NCI-H1930 (cell line): ENCODE measurements at places on chromosomes 5 and 9.

GRCh38 chr9:100505564-100506159 is 32.7 kb downstream of the TMEFF1 start:
- no peak for DNase-seq

GRCh38 chr9:84239343-84239742 is 101.2 kb downstream of the SLC28A3 start:
- no peak for DNase-seq

GRCh38 chr5:41869151-41869723 is 988 bp downstream of the OXCT1 start:
- no peak for DNase-seq

GRCh38 chr5:171953860-171954701 is 52.4 kb downstream of the FBXW11 start:
- no peak for DNase-seq

DNA sequence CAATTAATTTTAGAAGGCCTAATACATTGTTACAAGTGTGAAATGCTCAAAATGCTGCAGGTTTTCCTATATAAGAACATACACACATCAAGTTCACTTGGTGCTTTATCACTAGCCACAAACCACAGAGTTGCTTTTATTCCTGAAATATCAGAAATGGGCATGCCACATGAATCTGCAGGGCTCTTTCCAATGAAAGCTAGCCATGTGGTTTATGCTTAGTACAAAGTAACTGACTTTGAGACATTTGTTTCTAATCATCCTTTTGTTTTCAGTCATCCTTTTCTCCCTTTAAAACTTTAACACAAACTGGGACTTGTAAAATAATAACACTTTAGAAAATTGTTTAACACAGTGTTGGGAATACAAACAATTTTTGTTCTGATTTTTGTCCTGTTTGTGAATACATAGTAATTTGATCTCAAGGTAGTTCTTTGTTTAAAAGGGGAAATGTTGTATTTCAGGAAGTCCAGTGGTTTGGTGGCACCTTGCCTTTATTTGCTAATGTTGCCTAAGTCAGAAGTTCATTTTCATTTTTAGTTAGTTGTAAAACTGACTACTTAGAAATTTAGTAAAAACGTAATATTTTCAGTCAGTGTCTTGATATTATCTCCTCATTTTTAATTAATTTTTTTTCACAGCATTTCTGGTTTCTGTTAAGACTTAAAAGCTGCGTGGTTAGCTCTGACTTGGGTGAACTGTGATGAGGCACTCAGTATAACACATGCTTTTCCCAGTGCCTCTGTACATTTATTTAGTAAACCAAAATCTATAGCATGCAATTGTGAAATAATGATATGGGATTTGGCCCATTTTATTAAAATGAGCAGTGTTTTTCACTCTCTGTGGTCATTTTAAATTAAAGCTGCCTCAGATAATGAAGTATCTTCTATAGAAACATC is 18.6 kb downstream of the PRDM6 start:
- peak; percentile 2 for DNase-seq

DNA sequence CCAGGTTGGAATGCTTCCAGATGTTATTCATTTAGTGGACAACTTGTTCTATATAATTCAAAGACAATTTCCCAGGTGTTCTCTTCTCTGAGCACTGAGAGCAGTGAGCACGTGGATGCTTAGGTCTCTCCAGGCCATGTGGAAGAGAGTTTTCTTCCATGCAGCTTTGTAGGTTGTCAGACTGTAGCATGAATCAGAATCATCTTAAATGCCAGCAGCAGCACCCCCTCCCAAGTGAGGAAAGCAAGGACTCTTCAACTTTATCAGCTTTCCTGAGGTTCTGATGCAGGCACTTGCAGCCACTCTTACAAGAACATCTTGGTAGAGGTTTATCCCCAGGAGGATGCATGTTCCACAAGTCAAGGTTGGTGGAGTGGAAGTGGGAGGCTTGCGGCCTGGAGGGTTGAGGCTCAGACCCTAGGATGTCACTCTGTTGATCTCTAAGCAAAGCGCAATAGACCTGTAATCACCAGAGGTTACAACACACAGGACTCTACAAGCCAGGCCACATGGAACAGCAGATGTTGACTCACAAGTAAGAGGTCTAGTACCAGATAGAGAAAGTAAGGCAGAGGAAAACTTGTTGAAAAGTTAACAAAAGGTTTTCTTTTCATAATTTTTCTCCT is 47.7 kb downstream of the UGCG start:
- DNase-seq = no peak

- no peak for DNase-seq
These were observed 533.1 kb downstream of the AGTPBP1 start for GRCh38 chr9:85208666-85209065.

DNA sequence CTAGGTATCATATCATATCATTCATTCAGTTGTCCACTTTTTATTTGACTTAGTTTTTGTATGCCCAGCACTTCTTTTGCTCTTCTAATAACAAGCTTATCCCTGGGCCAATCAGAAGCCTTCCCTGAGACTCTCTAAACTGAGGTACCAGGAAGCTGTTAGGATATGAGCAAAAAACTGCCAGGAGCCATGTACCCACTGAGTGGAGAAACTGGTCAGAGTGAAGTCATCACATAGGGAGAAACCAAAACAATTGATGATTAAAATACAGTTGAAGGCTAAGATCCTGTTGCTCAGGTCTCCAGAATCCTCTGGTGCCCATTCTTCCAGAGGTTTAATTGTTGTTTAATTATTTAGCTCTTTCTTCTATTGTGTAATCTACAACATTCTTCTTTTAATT is 120.2 kb downstream of the KIAA0825 start:
- DNase-seq = no peak

DNA sequence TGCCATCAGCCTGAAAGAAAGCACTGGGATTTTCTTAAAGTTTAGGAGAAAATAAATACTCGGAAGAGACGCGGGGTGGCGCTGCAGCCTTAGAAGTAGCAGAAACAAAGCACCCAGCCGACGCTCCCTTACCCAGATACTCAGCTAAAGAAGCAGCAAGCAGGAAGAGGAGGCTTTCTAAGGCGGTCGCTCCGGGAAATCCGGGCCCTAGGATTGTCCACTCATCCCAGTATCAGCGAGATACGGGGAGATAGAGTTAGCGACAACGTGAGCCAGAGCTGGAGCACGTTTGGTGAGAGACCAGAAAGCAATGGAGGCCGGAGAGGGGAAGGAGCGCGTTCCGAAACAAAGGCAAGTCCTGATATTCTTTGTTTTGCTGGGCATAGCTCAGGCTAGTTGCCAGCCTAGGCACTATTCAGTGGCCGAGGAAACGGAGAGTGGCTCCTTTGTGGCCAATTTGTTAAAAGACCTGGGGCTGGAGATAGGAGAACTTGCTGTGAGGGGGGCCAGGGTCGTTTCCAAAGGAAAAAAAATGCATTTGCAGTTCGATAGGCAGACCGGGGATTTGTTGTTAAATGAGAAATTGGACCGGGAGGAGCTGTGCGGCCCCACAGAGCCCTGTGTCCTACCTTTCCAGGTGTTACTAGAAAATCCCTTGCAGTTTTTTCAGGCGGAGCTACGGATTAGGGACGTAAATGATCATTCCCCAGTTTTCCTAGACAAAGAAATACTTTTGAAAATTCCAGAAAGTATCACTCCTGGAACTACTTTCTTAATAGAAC is at the start of gene PCDHB2:
Gene PCDHB2, plus strand, starts transcription at position 135 of the 782 bp plus-strand sequence. Its CDS starts 176 bp downstream, at position 311.
- no peak for DNase-seq

- peak; percentile 91 for DNase-seq
These were observed 1717.9 kb downstream of the EFNA5 start for GRCh38 chr5:105952875-105953274.

DNA sequence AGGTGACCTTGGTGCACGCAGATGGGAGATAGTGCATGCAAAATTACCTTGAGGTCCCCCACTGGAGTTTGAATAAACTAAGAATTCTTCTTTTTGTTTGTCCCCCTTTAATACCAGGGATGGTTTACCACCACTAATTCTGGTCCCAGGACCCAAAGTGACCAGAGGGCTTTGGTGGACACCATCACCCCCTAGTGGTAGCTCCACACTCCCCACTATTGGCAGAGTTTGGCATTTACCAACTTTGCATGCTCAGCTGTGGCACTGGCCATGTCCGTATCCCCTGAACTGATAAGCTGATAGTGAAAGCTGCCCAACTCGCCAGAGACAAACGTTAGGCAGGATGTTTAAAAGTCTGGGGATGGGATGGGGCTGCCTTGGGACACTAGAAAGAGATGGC is 3.3 kb downstream of the ASTN2 start:
- DNase-seq = peak; percentile 29

- no peak for DNase-seq
These were observed 240.2 kb downstream of the IRX1 start for GRCh38 chr5:3835811-3836210.
